Aorta (tissue), 5 donors: ENCODE measurements at places on chromosomes 1 and 21. TPM values are rescaled to one million over a fixed set of nuclear protein-coding genes. Genes with fewer than 3 reads are reported as not detected.

The KRTAP21-2 gene
- not detected for polyA plus RNA-seq

The DENND2C gene
- 1.9 TPM for polyA plus RNA-seq

The CFAP74 gene
- not detected for polyA plus RNA-seq

The RBM11 gene
- polyA plus RNA-seq, result 1.1 TPM

The HSD11B1 gene
- polyA plus RNA-seq, result 10.2 TPM

The CLDN14 gene
- polyA plus RNA-seq, result not detected
